Stimulated activated naive CD8-positive, alpha-beta T cell treated with anti-CD3 and anti-CD28 coated beads, Interleukin-15, amount 100 ng/mL, for 72 hours (primary cell): ENCODE measurements at places on chromosomes 6 and 20.

DNA sequence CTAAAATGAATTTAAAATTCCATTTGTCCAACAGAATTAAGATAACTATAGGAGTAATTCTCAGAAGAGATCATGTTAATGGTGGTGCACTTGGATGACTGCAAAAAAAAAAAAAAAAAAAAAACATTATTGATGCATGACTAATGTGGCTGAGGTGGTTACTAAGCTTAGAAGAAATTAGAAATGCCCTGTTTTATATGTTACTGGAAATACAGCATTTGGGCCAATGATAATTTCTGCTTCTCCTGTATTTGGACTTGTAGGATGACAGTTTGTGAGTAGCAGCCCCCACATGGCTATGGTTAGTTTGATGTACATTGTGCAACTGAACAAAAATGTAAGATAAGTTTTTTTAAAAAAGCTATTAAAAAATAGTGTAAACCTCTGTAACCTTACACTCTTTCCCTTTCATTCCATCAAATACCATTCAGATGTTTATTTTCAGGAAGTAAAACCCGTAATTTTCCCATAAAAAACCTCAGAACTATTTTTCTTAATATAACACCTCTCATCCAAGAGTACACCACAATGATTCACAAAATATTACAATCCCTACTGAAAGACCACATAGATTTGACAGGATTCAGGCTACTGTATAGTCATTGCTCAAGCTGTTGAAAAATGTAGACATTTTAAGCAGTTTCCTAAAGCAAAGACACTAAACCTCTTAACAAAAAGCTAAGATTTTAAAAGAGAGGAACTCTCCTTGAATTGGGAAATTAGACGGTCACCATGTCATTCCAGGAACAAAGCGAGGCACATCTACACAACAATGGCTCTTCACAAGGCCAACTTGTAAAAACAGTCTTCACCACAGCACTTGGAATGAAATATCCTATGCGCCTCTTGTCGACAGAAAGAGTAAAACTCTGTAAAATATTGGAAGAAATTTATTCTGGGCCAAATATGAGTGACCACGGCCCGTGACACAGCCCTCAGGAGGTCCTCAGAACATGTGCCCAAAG is 83.0 kb downstream of the WDR27 start:
- DNase-seq, result no peak

DNA sequence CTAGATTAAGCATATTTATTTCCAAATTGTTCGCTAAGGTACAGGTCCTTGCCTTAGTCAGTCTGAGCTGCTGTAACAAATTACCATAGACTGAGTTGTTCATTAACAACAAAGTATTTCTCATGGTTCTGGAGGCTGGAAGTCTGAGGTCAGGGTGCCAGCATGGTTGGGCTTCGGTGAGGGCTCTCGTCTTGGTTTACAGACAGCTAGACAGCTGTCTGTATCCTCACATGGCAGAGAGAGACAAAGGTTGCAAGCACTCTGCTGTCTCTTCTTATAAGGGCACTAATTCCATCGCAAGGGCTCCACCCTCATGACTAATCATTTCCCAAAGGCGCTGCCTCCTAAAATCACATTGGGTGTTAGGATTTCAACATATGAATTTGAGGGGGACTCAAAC is 115.3 kb upstream of the GMDS start:
- DNase-seq, result no peak

DNA sequence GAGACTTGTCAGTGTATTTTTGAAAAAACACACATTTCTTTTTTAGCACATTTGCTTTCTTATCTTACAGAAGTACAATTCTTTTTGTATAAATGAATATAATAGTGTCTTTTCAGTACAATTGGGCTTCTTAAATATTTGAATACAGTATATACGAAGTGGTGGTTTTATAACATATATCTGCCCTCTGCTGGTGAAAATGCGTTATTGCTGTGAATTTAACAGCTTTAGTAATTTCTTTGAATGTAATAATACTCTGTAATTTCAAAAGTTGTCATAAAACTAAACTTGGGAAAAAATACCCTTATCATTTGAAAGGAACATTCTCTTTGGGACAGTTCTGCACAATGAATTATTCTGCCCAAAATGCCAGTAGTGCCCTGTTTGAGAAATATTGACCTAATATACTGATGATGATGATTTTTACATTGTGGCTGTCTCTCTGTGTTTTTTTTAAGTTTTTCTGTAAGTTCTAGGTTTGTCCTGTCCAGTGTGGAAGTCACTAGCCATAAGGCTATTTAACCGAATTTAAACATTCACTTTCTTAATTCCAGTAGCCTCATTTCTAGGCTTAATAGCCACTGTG is 19.0 kb downstream of the SMAP1 start:
- DNase-seq, result no peak

- no peak for DNase-seq
Measured at GRCh38 chr20:23686046-23686750, 2.6 kb downstream of the CST4 start.

- DNase-seq, result no peak
Measured at GRCh38 chr6:93972791-93973190, 553.4 kb upstream of the EPHA7 start.

- DNase-seq, result peak; percentile 37
Measured at GRCh38 chr6:159169557-159170332, 545 bp downstream of the FNDC1 start.

DNA sequence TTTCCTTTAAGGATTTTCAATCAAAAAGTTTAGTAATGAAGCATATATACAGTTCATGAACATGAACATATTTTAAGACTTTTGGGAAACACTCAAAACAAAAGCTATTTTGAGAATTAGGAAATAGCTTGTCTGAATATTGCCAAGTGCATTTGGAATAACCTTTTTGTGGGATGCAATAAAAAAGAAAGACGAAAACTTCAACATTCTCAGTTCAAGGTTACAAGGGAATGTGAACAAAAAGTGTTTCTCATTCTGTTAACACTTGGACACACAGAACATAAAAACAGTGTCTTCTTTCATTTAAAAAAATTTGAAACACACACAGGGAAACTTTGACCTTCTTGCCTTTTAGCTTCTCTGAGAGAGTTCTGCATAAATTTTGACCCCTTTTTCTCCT is 72.7 kb upstream of the TCF21 start:
- no peak for DNase-seq

GRCh38 chr20:33490023-33490933 is at the start of gene CBFA2T2:
TSS of gene CBFA2T2 (plus strand) at chr20:33490096. CDS start at chr20:33490268, 172 bp downstream.
- DNase-seq, result no peak

GRCh38 chr6:160031442-160031841 is 62.6 kb downstream of the IGF2R start:
- DNase-seq, result no peak

DNA sequence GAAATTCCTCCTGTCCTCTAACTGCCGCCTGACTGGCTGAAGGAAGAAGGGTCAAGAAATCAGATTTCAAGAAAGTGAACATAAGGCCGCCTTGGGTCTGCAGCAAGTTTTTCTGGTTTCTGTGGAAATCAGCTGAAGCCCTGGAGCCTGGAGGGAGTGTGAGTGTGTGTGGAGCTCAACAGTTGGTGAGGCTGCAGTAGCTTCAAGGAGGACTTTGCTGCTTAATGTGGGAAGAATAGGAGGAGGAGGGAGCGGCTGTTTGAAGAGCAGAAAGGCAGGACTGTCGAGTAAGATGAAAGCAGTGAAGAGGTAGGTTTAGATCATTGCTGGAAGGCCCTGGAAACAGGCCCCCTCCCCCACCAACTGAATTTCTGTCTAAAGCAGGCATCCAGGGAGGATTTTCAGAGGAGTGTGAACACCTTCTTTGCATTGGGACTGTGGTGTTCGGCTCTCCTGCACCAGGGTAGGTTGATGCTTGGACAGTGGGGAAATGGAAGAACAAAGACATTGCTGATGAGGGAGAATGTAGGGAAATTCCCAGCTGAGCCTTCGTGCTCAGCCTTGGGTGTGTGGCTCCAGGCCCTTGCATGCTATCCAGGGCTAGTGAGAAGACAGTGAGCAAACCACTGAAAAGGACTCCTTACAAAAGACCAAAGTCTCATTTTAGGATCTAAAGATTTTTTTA is 79.5 kb upstream of the VSTM2L start:
- DNase-seq, result no peak

GRCh38 chr6:107479089-107479690 is 10.7 kb upstream of the SOBP start:
- DNase-seq, result no peak

- no peak for DNase-seq
Measured at GRCh38 chr6:21870076-21870730, 276.7 kb downstream of the SOX4 start.

- DNase-seq, result no peak
Measured at GRCh38 chr20:19867074-19867473, 109.0 kb downstream of the RIN2 start.

DNA sequence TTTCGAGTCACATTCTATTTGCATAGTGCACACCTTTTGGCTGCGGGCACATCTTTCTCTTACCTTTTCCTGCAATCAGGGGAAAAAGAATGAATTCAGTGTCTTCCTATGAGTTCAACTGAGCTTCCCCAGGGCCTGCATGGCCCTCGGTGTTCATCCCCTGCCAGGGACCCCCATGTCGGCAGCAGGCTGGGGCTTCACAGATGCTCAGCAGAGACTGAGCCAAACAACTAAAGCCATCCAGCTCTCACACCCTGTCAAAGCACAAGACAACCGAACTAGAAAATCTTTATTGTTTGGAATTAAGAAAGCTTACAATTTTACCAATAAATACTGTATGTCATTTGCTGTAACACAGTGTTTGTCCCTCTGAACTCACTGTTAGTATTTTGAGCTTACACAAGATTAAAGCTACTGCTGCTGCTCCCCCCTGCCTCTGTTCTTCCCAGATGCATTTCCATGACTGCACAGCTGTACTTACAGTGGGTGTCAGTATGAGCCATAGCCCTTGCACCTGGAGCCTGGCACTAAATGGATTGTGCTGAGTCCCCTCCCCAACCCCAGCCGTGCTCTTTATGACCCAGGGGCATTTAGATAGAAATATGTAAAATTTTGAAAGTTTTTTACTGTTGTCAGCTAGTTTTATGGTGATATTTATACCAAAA is 205.8 kb downstream of the TMEM242 start:
- no peak for DNase-seq

DNA sequence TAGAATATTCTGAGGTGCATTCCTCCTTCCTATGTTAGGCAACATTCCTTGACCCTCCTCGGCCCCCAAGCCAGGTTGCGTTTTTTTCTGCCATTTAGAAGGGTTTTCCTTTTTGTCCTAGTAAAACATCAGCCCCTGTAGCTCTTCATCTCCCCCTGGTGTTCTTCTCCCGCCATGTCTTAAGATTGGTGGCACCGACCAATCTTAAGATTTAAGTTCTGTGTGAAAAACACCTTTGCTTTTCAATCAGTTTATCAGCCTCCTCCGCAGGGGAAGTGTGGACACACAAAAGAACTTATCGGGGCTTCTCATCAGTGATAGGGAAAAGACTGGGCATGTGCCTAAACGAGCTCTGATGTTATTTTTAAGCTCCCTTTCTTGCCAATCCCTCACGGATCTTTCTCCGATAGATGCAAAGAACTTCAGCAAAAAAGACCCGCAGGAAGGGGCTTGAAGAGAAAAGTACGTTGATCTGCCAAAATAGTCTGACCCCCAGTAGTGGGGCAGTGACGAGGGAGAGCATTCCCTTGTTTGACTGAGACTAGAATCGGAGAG is 719 bp upstream of the EDN1 start:
- peak; percentile 48 for DNase-seq

- DNase-seq, result no peak
Measured at GRCh38 chr6:147579667-147580066, 71.2 kb downstream of the SAMD5 start.

GRCh38 chr6:141103246-141103645 is 1029.5 kb upstream of the GJE1 start:
- no peak for DNase-seq

GRCh38 chr6:35069262-35069661 is 71.9 kb downstream of the TCP11 start:
- DNase-seq, result no peak

DNA sequence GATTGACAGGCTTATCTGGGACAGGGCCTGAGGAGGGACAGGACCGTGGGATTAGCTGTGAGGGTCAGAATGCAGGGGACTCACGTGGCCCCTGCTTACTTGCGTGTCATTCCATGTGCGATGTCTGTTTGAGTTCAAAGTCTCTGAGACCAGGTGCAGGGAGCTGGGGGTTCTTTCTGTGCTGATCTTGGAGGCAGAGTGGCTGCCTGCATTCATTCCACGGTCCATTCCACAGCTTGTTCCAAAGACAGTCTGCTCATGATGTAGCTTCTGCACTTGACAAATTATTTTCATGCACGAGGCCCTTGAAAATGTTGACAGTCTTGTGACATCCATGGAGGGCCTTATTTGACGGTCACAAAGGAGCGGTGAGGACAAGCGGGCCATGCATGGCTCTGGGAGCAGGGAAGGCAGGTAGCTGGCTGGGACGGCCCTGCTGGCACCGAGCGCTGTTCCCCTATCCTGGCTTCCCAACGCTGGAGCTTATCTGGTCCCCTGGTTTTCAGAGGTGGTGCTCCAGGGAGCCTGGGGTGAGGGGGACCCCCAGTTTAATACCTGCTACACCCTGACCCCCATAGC is 156.3 kb upstream of the RNF24 start:
- no peak for DNase-seq

DNA sequence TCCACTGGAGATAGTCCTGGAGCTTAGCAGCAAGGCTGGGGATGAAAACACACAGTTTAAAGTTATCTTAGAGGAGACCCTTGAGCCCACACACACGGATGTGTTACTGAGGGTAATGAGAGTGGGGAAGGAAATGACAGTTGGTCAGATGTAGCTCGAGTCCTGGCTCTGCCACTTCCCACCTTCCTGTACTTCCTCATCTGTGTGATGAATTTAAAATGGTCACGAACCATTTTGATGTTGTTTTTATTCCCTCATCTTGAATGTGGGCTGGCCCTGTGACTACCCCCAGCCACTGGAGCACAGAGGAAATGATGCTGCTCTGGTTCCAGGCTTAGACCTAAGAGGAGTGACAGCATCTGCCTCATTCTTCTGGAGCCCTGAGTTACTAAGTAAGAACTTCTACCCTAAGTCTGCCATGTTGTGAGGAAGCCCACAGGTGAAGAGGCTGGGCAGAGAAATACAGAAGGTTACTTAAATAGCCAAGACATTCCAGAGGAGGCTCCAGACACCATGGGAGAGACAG is 141.2 kb downstream of the NRN1 start:
- DNase-seq, result no peak

GRCh38 chr6:128403618-128404444 is 116.6 kb downstream of the PTPRK start:
- peak; percentile 9 for DNase-seq

GRCh38 chr6:11989386-11989785 is 22.7 kb upstream of the HIVEP1 start:
- DNase-seq, result no peak

DNA sequence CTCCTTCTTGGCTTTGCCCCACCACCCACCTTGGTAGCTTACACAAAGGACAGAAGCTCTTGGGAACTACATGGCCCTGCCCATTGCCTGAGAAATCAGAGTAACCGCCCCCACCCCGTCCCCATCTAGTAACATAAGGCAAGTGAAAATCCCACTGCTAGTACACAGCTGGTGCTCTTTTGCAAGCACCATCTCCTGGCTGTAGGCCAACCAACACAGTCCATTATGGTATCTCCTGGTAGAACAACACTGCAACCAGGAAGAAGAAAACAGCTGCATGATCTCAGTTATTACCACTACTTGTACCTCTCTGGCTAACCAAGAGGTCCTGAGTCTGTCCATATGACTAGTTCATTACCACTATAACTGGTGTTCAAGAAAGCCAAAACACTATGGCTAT is 841.1 kb upstream of the MANEA start:
- DNase-seq, result no peak

GRCh38 chr6:135451617-135452190 is 45.8 kb downstream of the AHI1 start:
- DNase-seq, result no peak
